ENCODE measurements at places on chromosomes 7 and 10. TPM values are rescaled to one million over a fixed set of nuclear protein-coding genes. Genes with fewer than 3 reads are reported as not detected.

Gene ANKRD30A
- total RNA-seq, result not detected

Gene BHLHA15
- total RNA-seq, result not detected

Gene CCDC3
- 0.36 TPM for total RNA-seq

Gene SEMA3E
- total RNA-seq, result 1.1 TPM

Gene FOXK1
- 4.3 TPM for total RNA-seq

Gene NEUROG3
- not detected for total RNA-seq

Gene PPP1R17
- total RNA-seq, result not detected

Gene COL1A2
- total RNA-seq, result 1,211 TPM

Gene EBLN1
- not detected for total RNA-seq

Gene NUP205
- 81.7 TPM for total RNA-seq

Gene JCAD
- 18.9 TPM for total RNA-seq

Gene TIMM23B
- total RNA-seq, result 13.8 TPM

Gene VGF
- 0.18 TPM for total RNA-seq

Gene SLC26A3
- total RNA-seq, result not detected

Gene SOSTDC1
- under 0.01 TPM for total RNA-seq

Gene LIPM
- total RNA-seq, result not detected

Gene PROSER2
- 1.4 TPM for total RNA-seq

Gene TIMM23
- 117 TPM for total RNA-seq

Gene GPAM
- total RNA-seq, result 13.1 TPM

Gene ARHGEF5
- total RNA-seq, result under 0.01 TPM

Gene FZD1
- total RNA-seq, result 3.6 TPM

Measured in IMR-90 (cell line).